ENCODE measurements at places on chromosomes 2 and 18. TPM values are rescaled to one million over a fixed set of nuclear protein-coding genes. Genes with fewer than 3 reads are reported as not detected.

Gene DRC1
- 3.0 TPM for total RNA-seq

Gene PLEKHM3
- 41.6 TPM for total RNA-seq

Gene SATB2
- 310 TPM for total RNA-seq

Gene HOXD11
- total RNA-seq: not detected

Gene RNF152
- total RNA-seq: 60.7 TPM
